Activated CD4-positive, alpha-beta T cell treated with anti-CD3 and anti-CD28 coated beads for 48 hours (primary cell): ENCODE measurements at places on chromosomes 6 and 20.

- DNase-seq: peak; percentile 58
Observed at GRCh38 chr6:110944681-110945151, 13.8 kb upstream of the GTF3C6 start.

DNA sequence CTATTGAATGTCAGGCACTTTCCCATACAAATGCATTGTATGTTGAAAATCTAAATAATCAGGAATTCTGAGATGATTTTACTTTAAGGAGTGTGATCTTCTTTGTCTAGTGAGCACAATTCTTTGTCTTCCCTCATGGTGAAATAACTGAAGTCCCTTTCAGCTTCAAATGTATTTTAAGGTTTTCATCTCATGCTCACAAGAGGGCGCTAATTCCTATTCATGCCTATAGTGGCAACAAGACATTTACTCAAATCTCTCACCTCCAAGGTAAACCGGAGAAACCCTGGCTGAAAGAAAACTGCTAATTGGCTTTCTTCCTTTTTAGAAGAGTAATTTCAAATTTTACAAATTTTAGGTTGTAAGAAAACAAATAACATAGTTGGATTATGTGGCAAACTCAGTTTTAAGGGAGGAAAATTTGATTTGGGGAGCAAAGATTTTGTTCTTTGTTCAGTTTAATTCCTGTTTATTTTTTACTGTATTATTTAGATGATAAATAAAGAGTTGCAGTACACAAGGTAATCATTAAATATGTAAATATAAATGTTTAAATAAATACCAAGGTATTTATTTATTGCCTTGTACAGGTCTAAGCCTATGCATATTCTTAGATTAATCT, 69.1 kb downstream of the SLC35F1 start:
- no peak for DNase-seq

- no peak for DNase-seq
Observed at GRCh38 chr6:94636780-94637385, 940.5 kb upstream of the MANEA start.

- no peak for DNase-seq
Observed at GRCh38 chr6:2514965-2515543, 235.7 kb downstream of the MYLK4 start.

DNA sequence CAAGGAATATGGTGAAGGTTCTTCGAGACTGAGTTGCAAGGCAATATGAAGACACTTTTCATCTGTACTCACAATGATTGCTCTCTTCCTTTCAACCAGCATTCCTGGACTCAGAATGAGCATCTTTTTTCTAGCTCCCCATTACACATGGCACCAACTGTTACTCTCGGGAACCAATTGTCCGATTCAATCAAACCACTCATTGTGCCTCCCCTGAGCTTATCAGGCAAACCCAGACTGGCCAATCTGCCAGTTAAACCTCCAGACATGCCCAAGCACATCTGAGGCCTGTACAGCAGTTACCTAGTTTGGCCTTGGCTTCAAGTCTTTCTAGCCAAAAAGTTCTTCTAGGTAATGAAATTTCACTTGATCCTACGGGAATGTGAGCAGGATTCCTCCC, 164.1 kb downstream of the ID4 start:
- no peak for DNase-seq

DNA sequence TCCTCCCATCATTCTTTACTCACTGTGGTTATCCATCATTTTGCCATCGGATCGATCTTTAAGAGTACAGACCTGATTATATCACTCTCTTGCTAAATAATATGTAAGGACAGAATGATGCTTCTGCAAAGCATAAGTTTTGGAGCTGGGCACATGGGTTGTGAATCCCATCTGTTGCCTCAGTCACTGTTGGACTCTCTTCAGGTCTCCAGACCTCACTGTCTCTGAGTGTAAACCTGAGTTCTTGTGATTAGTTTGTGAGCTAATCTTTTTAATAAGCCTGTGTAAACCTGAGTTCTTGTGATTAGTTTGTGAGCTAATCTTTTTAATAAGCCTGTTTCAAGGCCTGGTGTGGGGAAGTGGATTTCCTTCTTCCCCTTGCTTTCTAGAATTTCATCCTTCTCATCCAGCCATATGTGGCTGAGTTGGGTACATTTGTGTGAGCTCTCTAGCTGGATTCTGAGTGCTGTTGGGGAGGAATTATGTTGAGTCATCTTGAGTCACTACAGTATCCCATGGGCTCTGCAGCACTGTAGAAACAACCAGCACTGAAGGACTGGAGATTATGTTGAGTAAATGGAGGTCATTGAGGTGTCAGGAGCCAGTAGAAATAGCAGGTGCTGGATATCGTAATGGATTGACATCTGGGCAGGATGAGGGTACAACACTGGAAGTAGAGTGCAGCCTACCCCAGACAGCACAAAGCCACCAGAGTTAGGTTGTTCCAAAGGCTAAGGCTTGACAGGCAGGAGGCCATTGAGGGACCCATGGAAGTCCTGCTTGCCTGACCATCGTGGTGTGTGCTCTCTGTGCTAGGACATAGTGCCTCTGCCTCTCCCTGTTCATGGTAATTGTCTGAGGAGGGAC, 52.4 kb downstream of the SCAND1 start:
- no peak for DNase-seq

DNA sequence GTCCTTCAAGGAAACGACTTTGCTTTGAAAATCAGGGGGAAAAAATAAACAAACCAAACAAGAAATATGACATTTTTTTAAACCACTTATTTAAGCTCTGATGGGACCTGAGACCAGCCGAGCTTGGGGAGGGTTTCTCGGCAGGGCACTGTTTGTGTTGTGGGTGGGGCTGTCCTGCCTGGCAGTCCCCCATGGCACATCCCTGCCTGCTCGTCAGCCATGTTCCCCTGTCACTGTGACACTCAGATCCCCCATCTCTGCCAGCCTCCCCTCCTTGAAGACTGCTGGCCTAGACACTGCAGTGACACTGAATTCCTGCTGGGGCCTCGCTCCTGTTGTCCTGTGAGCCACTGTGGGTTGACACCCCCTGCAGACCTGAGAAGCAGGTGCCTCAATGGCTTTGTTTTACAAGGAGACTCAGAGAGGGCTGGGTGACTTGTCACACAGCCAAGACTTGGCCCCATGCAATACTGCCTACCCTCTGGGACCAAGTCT, 95.1 kb upstream of the PTPN1 start:
- DNase-seq: no peak

- no peak for DNase-seq
Observed at GRCh38 chr6:35041086-35041861, 99.9 kb downstream of the TCP11 start.

DNA sequence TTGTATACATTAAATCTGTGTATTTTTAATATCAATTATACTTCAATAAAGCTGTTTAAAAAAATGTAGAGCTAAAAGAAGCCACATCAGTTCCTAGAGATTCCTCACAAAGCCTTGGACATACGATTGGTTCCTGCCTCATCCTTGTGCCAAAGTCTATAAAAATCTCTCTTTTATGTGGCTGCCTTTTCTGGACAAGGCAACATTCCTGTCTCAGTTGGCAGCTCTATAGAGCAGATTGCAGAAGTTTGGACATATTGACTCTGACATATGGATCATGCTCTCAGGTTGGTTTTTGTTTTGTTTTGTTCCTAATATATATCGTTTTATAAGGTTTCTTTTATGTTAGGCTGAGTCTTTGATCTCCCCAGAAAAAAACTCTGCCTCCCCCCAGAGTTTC, 148.9 kb downstream of the MAFB start:
- DNase-seq: no peak

GRCh38 chr20:41573955-41574354, 44.2 kb downstream of the CHD6 start:
- DNase-seq: no peak

GRCh38 chr6:34938268-34938667, 49.2 kb downstream of the ANKS1A start:
- no peak for DNase-seq

GRCh38 chr6:151209071-151209831, 30.5 kb upstream of the AKAP12 start:
- DNase-seq: no peak

DNA sequence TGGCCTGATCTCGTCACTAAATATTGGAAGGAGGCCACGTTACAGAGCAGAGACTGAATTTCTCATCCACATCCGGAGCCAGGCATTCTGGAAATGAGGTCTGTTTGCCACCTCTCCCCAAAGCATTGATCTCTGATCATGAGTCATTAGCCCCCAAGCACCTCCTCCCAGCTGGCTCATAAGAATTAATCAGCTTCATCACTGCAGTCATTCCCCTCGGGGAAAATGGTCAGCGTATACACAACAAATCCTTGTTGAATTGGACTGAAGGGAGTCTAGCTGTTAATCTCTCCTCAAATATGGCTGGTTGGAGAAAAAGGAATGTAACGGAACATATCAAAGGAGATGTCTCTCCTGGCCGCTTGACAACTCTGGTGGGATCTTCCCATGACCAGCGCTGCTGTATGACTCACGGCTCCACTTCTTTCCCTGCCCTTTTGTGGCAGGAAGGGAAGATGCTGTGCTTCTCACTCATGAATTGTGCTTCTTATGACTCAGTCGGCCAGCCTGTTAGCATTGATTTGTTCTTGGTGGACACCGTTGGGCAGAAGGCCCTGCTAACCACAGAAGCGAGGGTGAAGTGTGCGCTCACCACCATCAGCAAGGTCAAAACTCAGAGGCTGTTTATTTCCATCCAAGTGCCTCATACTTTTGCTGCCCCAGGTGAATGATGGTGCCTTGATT, 76.7 kb downstream of the RNF182 start:
- DNase-seq: no peak

DNA sequence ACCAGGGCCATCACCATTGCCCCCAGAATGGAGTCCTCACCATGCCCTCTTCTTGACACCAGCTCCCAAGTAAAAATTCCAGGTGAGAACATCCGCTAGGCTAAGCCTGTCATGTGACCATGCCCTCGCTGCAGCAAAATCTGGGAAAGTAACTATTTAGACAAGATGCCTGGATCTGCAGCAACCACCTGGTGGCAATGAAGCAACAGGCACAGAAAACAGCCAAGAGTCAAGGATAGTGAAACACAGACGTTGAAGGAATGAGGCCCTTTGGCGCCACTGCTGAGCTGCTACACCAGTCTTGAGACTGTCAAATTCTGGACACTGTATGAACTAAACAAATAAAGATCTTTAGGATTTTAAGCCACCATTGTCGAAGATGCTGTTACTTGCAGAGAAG, 30.1 kb upstream of the TGM6 start:
- no peak for DNase-seq

- no peak for DNase-seq
Observed at GRCh38 chr6:46850792-46851191, 57.6 kb downstream of the MEP1A start.

- DNase-seq: no peak
Observed at GRCh38 chr6:114008331-114008730, 37.4 kb upstream of the HDAC2 start.

- no peak for DNase-seq
Observed at GRCh38 chr20:54149765-54150264, 24.0 kb downstream of the CYP24A1 start.

DNA sequence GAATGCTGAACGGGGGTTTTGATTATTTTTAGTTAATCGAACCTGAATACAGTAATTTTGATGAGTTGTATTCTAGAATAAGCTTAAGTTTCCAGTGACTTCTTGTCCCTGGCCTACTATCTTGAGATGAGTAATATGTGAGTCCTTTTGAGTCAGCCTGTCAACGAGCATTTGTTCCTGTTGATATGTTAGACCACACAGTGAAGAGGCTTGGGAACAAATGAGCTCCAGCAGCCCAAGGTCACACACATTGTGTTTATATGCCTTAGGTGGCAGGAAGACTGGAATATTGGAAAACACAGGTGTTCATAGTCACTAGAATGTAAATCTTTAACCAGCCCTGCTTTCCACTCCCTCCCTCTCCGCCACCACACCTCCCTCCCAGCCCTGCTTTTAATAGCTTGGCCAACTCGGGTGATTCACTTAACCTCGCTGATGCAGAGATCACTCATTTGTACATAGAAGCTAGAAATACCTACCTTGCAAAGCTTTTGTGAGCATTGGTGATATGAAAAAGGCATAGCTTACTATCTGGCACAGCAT, 9.1 kb downstream of the SMPDL3A start:
- DNase-seq: peak; percentile 27
